Common myeloid progenitor, CD34-positive (primary cell): ENCODE measurements at places on chromosomes 5 and 9.

DNA sequence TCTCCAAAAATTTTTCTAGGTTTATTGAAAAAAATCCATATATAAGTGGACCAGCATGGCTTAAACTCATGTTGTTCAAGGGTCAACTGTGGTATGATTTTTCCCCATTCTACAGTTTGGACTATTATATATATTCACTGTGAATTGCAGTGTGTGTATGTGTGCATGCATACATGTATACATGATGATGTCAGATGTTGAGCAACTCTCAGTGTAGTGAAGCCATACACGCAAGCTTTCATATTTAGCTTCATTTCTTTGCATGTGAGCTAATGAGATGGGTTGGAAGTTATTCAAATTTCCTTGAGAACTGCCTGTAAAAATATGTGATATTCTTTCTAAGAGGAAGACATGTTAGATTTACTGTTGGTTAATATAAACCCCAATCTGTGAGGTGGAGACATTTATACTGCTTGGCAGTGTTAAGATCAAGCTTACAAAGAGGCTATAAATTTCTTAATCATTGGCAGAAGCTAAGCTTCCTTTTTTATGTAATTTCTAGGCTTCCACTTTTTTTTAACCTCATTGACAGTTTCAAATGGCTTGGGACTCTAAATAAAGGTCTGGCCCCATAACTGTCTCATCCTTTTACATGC lies 134.8 kb downstream of the GABRG2 start:
- DNase-seq: no peak
- no peak overlapping the region for H3K27ac ChIP-seq

DNA sequence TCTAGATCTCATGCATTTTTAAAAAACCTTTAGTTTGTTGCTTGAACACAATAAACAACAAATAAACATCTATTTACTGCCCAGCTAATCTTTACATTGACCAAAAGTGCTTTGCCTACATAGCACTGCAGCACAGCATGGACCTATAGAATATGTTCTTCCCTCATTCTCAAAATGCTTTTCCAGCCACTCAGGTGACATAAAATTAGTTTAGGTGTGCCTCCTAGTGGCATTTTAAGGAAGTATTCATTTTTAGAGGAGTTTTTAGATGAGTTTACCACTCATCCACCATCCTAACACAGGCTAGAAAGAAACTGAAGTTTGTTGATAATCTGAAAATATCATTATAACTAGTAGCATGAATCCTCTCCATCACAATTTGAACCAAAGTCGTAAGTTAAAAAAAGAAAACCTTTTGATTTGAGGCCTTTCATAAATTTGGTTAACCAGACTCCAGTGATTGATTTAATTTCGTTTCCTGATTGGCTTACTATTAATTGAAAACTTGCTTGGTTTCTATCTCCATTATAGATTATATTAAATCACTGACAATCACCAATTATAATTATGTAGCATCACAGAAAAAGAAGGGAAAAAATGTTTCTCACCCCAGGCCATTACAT lies 12.6 kb downstream of the PLGRKT start:
- no peaks in the 10 kb centered on the region for H3K4me1 ChIP-seq
- peak; percentile 47 for DNase-seq
- H3K4me3 ChIP-seq: no peak overlapping the region
- H3K27me3 ChIP-seq: no peaks in the 10 kb centered on the region
- no peak overlapping the region for H3K27ac ChIP-seq

GRCh38 chr9:133880136-133880535 lies 112.0 kb downstream of the VAV2 start:
- no peak overlapping the region for H3K27ac ChIP-seq
- H3K27me3 ChIP-seq: no peaks in the 10 kb centered on the region
- H3K4me1 ChIP-seq: no peaks in the 10 kb centered on the region
- DNase-seq: no peak
- no peak overlapping the region for H3K4me3 ChIP-seq

GRCh38 chr9:91032121-91032531 lies 230.5 kb downstream of the SYK start:
- H3K4me1 ChIP-seq: peaks cover 5% of the 10 kb centered on the region
- H3K27me3 ChIP-seq: no peaks in the 10 kb centered on the region
- H3K36me3 ChIP-seq: no peaks in the 10 kb centered on the region

DNA sequence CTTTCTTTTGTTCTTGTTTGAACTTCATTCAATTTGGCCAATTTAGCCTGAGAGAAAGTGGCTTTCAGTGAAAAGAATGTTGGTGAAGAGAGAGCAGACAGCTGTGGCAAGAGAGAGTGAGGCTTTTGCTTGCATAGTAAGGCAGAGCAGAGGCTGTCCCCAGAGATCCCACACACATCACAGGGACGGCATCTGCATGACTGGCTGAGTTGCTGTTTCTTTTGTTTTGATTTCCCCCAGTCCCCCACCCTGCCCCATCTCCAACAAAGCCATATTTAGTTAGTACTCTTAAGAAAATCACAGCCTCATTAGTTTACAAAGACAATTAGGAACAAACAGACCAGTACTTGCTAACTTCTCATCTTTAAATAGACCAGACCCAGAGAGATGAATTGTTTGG lies 363.9 kb upstream of the SEMA6A start:
- H3K36me3 ChIP-seq: no peaks in the 10 kb centered on the region
- H3K4me3 ChIP-seq: no peak overlapping the region
- no peaks in the 10 kb centered on the region for H3K4me1 ChIP-seq
- H3K27me3 ChIP-seq: no peaks in the 10 kb centered on the region

DNA sequence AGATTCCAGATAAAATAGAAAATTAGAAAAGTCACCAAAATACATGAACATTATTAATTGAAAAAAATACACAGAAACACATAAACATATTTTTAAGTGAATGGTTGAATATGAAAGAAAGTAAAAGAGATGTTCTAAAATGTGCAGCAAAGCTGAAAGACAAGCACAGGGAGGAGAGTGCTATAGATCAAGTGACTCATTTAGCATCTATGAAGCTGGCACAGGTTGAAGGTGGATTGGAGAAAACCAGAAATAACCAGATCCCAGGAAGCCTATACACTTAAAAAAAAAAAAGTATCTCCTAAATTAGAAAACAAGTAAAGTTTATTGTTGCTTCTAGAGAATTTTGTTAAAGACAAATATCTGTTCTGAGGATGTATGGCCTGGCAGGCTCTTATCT lies 338.9 kb downstream of the CDH12 start:
- DNase-seq: no peak
- H3K27ac ChIP-seq: no peak overlapping the region
- H3K36me3 ChIP-seq: no peaks in the 10 kb centered on the region
- H3K4me3 ChIP-seq: no peak overlapping the region
- no peaks in the 10 kb centered on the region for H3K4me1 ChIP-seq

DNA sequence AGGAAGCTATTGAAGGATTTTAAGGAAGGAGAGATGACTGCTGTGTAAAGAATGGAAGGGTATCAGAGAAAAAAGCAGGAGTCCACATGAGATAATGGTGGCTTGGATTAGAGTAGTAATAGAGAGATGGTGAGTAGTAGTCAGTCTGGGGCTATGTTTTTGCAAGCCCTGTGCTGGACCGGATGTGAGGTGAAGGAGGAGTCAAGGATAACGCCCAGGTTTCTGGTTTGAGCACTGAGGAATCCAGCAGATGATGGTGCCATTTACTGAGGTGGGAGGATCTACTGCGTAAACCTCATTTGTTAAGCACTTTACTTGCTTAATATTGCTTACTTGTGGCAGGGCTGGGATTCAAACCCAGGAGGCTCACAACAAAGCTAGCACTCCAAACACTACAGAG lies 1.1 kb downstream of the TIGD6 start:
- no peak for DNase-seq
- H3K27me3 ChIP-seq: no peaks in the 10 kb centered on the region
- no peak overlapping the region for H3K27ac ChIP-seq
- peaks cover 12% of the 10 kb centered on the region for H3K36me3 ChIP-seq
- peak overlapping the region; percentile 93 for H3K4me3 ChIP-seq

DNA sequence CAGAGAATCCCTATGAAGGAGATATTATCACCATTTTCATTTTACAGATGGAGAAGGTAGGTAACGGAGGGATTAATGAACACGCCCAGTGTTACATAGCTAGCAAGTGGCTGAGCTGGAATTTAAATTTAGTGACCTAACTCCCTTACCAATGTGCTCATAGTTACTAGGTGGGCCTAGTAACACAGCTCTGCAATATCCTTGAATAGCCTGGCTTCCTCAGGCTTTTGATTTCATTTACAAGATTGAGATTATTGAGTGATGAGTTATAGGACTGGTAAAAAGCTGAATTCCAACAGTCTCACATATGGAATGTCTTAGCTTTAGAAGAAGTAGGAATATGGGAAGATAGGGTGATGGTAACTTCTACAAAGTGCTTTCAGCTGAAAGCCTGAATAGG lies 336.3 kb upstream of the KIF2A start:
- H3K27me3 ChIP-seq: no peaks in the 10 kb centered on the region
- no peak overlapping the region for H3K27ac ChIP-seq
- H3K36me3 ChIP-seq: no peaks in the 10 kb centered on the region
- no peak for DNase-seq
- no peak overlapping the region for H3K4me3 ChIP-seq

DNA sequence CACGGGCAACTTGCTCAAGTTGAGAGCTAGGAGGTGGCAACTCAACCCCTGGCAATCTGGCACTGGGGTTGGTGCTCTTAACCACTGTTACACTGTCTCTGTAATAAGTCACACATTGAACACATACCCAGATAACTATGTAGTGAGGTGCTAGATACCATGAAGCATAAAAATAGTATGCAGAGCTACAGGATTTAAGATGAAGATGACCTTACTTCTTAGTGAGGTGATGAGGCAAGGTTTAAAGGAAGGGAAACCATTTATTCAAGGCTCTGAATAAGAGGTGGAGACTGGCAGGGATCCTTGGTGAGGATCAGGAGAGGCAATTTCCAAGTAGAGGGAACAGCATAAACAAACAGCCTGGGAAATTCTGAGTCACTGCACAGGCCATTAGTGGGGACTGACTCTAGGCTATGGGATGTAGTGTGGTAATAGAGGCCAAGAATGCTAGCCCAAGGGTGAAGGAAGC lies 67.6 kb upstream of the NR3C1 start:
- no peaks in the 10 kb centered on the region for H3K27me3 ChIP-seq
- no peak overlapping the region for H3K4me3 ChIP-seq
- H3K27ac ChIP-seq: no peak overlapping the region
- H3K36me3 ChIP-seq: no peaks in the 10 kb centered on the region
- no peaks in the 10 kb centered on the region for H3K4me1 ChIP-seq
- no peak for DNase-seq

DNA sequence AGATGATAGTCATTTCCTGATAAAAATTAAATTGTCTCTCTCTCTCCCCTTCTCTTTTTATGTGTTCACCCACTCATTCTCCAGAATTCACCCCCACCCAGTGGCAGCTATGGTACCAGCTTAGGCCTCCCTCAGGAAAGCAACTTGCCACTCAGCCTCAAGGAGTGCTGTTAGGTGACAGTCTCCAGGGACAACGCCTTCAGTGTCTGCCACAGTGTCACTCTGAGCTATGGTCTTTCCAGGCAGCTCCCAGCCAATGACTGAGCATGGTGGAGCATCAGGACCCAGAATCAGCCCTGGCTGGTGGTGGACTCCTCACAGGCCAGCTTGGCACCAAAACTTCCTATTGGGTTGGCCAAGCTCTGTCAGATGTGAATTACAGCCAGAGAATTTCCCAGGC lies 140.9 kb upstream of the PIK3R1 start:
- no peak overlapping the region for H3K27ac ChIP-seq
- H3K4me3 ChIP-seq: no peak overlapping the region
- H3K4me1 ChIP-seq: no peaks in the 10 kb centered on the region
- H3K36me3 ChIP-seq: no peaks in the 10 kb centered on the region

DNA sequence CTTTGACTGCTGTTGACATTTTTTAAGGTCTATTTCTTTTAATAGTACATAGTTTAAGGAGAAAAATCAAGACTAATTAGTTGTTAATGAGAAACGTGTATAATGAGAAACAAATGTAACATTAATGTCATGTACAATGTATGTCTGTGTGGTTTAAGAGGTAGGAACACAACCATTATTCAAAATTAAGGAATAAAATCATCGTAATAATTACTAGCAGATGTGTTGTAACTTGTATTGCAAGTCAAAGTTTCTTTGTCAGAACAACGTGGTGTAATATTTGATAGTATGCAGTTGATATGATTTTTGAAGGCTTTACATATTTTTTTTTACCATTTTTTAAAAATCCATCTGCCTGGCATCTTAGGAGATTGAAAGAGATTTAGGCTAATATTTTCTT lies 120.2 kb upstream of the ARRDC3 start:
- no peak overlapping the region for H3K4me3 ChIP-seq
- no peaks in the 10 kb centered on the region for H3K27me3 ChIP-seq
- DNase-seq: no peak
- H3K27ac ChIP-seq: no peak overlapping the region
- no peaks in the 10 kb centered on the region for H3K4me1 ChIP-seq

DNA sequence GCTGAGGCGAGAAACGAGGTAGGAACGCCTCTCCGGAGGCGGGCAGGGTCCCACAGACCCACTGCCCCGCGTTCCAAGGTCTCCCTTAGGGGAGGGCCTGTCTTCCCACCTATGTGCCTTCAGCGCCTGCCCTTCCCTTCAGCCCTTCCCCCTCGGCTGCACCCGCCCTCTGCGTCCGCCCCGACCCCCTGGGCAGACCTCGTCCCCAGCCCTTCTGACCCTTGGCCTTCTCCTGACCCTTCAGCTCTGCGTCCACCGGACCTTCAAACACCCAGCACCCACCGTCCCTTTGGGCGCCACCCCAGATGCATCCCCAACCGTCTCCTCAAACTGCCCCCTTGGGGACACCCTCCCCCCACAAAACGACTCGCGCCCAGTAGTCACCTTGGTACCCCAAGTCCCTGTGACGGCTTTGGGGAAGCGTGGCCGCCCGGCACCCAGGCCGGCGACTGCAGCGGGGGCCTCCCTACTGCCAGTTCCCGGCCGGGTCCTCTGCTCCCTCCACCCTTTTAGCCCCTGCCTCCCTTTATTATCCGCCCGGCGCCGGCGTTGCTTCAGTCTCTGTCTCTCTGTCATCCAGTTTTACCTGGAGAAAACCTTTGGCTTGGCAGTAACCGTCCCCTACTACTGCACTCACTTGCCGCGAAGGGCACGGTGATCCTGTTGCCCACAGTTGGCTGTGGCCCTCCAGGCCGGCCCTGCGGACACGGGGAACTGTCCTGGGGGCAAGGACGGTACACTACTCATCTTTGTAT lies 421 bp downstream of the RUSC2 start:
- H3K4me1 ChIP-seq: peaks cover 38% of the 10 kb centered on the region
- peak; percentile 34 for DNase-seq
- H3K27me3 ChIP-seq: no peaks in the 10 kb centered on the region
- no peaks in the 10 kb centered on the region for H3K36me3 ChIP-seq
- peak overlapping the region; percentile 80 for H3K4me3 ChIP-seq
- H3K27ac ChIP-seq: peak overlapping the region; percentile 62

GRCh38 chr5:133756036-133756435 lies 143.7 kb upstream of the FSTL4 start:
- no peak overlapping the region for H3K27ac ChIP-seq
- no peak for DNase-seq
- peaks cover 22% of the 10 kb centered on the region for H3K27me3 ChIP-seq

DNA sequence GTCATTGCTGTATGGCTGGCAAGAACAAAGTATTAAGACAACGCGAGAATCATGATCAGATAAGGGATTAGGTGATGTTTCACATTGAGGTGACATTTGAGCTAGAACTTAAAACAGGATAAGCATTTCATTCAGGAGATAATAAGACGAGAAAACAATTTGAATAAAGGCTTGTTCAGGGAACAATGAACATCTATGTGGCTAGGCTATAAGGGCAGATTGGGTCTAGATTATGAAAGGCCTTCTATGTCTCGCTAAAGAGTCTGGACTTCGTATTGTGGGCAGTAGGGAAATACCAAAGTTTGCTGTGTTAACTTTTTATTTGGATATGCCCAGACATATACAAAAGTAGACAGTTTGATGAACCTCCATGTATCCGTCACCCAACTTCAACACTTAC lies 6.9 kb downstream of the MRPL22 start:
- H3K36me3 ChIP-seq: peaks cover 4% of the 10 kb centered on the region
- H3K4me1 ChIP-seq: peaks cover 4% of the 10 kb centered on the region
- H3K4me3 ChIP-seq: no peak overlapping the region
